ENCODE measurements at places on chromosomes 13 and 19.
A peak's percentile ranks its signal among the peaks of the same experiment; 100 is the strongest.

DNA sequence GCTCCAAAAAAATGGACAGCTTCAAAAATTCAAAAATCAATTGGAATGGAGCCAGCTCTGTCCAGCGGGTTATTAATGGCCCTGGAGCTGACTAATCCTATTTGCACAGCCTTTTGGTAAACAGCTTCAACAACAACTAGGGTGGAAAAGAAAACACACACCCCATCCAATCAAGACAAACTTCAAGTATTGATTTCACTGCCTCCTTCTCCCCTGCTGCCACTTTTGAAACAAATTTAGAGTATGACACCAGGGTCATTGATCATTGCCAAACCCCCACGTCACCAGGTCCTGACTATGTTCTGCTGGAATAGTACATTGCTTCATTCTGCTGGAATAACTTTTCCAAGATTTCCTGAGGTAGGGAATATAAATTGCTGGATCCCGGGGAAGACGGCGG, 56.8 kb upstream of the GTF3A start:
- no peak for DNase-seq

- DNase-seq, result no peak
These were observed 760.7 kb upstream of the SLITRK6 start for GRCh38 chr13:86559901-86560300.

GRCh38 chr13:24306632-24307031, 2.7 kb upstream of the C1QTNF9 start:
- no peak for DNase-seq

GRCh38 chr19:30231408-30232318, 140.5 kb upstream of the ZNF536 start:
- DNase-seq, result no peak

- DNase-seq, result no peak
These were observed 17.0 kb downstream of the EFNA2 start for GRCh38 chr19:1302533-1303239.

DNA sequence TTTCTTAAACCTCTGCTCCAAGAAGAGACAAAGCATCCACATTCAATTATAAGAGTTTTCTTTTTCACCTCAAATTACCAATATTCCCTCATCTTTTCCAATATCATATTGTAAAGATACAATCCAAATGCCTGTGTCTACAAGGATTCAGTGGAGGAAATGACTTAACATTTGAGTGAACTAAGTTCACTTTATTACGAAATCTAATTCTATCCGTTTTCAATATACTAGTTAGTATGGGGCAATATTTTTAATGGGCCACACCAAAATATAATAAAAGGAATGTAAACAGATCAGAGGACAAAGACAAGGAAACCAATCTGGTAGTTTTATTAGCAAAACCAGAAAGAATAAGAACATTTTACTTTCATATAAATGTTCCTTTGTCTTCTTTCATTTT, 136.0 kb downstream of the DCLK1 start:
- DNase-seq, result no peak

- DNase-seq, result no peak
These were observed 168.3 kb downstream of the COL4A1 start for GRCh38 chr13:110138700-110139036.

DNA sequence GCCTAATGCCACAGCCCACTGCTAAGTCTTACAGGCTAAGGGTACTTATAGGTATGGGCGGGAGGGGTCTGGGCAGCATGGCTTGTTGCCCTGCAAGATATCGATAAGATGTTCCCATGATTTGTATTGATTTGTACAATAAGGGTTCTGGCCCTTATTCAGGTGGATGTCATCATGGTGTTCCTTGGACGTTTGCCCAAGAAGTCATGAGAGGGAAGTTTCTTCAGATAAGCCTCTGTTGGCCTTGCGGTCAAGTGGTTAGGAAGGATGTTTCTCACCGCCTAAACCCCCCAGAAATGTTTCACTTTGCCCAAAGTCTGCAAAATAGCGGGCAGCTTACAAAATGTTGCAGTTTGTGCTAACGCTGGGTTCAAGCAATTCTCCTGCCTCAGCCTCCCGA, 7.3 kb downstream of the PARP4 start:
- no peak for DNase-seq

DNA sequence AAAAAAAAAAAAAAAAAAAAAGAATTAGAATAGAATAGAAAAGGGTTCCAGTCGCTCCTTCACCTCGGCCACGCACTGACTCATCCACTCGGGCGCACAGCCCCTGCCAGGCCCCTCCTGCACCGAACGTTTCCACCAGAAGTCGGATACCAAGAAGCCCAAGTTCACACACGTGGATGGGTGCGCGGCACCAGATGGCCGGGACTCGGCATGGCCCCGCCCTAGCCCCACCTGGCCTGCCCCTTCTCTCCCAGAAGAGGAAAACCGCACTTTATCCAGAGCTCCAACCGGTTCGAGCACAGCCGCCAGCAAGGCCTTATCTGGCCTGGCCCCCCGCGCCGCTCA, 5.9 kb downstream of the PRR36 start:
- no peak for DNase-seq

- no peak for DNase-seq
These were observed 263.9 kb downstream of the MZT1 start for GRCh38 chr13:72463561-72463960.

DNA sequence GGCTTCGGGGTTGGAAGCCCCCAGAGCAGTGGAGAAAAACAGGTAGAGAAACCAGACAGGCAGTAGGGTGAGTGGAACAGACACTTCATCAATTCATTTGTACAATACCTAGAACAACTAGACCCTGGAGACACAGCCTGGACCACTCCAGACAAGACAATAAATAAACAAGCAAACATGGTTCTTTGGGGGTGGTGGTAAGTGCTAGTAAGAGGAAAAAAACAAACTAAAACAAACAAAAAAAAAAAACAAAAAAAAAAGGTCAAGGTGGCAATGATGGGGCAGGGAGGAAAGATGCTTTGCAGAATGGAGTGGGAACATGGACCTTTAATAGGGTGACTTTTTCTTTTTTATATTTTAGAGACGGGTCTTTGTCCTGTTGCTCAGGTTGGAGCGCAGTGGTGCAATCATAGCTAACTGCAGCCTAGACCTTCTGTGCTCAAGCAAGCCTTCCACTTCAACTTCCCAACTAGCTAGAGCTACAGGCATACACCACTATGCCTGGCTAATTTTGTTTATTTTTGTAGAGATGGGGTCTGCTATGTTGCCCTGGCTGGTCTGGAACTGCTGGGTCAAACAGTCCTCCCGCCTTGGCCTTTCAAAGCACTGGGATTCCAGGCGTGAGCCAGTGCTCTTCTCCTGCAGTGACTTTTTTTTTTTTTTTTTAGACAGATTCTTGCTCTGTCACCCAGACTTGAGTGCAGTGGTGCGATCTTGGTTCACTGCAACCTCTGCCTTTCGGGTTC, 3.1 kb downstream of the JUNB start:
- DNase-seq, result no peak

- no peak for DNase-seq
These were observed 290.9 kb upstream of the MAB21L1 start for GRCh38 chr13:35767256-35767976.

- DNase-seq, result no peak
These were observed 6.9 kb upstream of the CEACAM5 start for GRCh38 chr19:41701401-41702075.

- DNase-seq, result no peak
These were observed 278.3 kb downstream of the UQCRFS1 start for GRCh38 chr19:28934631-28935030.

DNA sequence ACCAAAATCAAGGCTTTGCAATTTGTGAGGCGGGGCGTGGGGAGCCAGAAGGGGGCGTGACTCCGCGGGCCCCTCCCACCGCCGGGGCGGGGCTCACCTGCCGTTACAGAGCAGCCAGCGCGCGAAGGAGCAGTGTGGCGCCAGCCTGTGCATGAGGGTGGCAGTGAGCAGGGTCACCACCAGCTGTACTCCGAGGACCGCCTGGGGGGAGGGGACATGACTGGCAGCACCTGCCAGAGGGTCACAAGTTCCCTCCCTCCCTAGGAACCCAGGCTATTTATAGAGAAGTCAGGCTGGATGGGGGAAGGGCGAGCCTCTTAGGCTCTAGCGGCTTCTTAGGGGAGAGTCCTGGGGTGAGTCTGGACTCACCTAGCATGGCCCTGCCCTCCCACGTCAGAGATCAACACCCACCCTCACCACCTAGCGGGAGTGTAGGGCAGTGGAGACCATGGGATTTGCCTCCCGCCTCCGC, 3.6 kb downstream of the TMEM161A start:
- peak; percentile 32 for DNase-seq

DNA sequence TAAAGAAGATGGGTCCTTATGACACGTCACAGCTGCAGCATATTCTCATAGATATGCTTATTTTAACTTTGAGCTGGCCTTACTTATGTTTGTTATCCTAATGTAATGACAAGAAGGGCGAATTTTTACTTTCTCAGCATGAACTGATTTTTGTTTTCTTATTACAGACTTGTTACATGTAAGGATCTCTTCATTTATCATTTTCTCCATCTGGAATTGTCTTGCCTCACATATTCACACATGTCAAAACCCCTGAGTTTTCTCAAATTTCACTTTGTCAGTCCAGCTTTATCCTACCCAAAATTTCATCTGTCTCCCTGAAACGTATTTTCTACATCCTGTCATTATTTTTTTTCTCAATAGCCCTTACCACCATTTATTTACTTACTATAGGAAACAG, 1774.0 kb upstream of the PRR20A start:
- DNase-seq, result no peak

- DNase-seq, result no peak
These were observed 70.1 kb downstream of the CAB39L start for GRCh38 chr13:49373716-49374115.

GRCh38 chr19:37313335-37313627, 57.6 kb upstream of the ZNF527 start:
- no peak for DNase-seq

DNA sequence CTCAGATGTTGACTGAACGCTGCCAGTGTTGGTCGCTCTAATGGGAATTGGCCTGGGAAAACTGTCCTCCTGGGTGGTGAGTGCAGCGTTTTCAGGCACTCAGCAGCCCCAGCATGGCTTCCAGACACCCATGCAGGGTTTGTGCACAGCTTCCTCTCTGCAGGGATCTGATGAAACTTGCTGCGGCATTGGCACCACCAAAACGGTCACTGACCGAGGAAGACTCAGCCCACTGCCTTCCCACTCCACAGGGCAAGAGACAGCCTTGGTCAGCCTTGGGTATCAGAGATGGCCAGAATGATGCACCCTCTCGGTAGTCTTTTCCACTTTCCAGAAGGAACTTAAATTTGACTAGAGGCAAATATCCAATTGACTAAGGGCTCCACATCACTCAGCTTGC, 398.9 kb downstream of the IRS2 start:
- no peak for DNase-seq

DNA sequence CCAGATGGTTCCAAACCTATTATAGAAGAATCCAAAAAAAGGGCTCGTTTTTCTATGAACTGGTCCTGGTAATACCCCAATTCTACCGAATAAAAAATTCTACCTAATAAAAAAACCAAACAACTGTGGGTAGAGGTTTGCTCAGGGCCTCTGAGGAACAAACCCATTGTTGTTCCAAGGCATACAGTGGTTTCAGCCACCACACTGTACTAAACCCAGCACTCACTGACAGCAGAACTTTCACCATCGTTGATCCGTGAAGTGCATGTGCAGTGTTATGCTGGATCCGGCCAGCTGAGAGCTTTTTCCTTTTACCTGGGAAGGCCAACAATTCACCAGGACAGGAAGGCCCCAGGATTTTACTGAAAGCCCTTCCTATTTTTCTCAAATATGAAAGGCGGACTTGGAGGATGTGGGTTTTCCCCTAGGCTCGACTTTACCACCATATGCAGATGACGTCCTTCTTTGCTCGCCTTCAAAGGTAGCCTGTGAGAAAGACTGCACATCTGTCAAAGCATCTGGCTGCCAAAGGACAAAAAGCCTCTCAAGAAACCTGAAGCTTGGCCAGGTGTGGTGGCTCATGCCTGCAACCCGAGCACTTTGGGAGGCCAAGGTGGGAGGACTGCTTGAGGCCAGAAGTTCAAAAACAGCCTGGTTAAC, 7.2 kb upstream of the PABPC3 start:
- DNase-seq, result no peak

DNA sequence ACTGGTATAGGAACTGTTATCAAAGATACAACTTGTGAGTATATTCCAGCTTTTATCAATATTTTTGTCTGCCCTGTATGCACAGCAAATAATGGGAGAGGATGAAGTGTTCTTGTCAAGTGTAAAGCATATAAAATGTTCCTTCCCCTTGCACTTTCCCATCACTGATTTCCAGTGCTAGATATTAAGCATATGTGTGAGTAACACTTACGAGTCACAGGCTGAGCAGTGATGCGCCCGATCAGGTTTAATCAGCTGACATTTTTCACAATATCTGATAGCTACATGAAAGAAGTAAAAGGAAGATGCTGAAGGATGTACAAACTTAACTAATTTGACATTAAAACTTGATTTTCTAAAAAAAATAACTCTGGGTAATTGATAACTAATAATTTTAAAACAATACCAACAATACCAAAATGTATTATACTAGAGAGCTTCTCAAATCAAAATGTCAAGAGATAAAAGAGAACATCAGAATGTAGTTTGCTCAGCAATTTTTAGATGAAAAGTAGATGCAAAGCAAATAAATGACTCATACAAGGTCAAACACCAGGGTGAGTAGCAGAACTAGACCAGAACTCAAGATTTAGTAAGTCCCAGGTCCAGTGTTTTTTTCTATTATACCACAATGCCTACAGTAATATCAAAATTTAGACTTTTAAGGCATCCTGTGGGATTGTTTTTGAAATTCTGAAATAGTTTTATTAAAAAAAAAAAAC, 56.4 kb downstream of the ZDHHC20 start:
- no peak for DNase-seq

DNA sequence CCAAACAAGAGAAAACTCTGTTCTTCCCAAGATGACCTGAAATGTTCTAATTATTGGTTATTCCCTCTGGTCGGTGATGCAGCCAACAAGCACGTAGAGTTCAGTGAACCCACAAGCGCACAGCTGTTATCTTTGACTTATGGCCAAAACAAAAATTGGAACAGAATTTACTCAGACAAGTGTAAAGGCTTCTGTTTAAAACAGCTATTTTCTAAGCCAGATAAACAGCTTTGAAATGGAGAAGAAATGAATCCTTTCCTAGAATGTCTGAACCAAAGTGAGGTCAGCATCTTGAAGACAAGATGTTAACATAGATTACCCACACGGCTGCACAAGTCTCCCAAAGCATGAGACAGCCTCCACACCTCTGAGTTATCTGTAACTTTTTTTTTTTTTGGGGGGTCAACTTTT, 669.2 kb downstream of the DIAPH3 start:
- DNase-seq, result no peak
